ENCODE measurements at places on chromosomes 6 and 20.

DNA sequence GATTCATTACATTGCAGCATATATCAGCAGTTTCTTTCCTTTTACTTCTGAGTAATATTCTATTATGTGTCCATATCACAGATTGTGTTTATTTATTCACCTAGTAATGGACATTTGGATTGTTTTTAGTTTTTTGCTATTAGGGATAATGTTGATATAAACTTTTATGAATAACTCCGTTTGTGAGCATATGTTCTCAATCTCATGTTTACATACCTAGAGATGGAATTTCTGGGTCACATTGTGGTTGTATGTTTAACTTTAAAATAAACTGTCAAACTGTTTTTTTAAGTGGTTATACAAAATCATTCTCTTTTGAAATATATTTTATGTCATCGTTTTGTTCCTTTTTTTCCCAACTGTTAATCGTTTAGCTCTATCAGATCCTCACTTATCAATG lies 311.6 kb downstream of the MMUT start:
- DNase-seq, result no peak

GRCh38 chr6:138113588-138114210 lies 6.5 kb upstream of the PERP start:
- no peak for DNase-seq

GRCh38 chr6:33860706-33861474 lies 57.1 kb upstream of the MLN start:
- no peak for DNase-seq

DNA sequence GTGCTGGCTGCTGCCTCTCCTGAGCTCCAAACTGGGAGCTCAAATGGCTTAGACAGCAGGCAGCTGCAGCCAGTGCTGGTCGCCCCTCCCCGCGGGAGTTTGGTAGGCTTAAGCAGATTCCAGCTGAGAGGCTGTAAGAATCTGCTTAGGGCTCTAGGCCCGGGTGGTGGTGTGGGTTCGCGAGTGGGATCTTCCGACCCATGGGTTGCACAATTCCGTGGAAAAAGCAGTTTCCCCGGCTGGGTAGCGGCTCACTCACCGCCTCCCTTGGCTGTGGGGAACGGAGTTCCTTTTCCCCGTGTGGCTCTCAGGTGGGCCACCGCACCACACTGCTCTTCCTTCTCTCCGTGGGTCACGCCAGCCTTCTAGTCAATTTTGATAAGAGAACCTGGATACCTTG lies 232.5 kb downstream of the PKHD1 start:
- no peak for DNase-seq

DNA sequence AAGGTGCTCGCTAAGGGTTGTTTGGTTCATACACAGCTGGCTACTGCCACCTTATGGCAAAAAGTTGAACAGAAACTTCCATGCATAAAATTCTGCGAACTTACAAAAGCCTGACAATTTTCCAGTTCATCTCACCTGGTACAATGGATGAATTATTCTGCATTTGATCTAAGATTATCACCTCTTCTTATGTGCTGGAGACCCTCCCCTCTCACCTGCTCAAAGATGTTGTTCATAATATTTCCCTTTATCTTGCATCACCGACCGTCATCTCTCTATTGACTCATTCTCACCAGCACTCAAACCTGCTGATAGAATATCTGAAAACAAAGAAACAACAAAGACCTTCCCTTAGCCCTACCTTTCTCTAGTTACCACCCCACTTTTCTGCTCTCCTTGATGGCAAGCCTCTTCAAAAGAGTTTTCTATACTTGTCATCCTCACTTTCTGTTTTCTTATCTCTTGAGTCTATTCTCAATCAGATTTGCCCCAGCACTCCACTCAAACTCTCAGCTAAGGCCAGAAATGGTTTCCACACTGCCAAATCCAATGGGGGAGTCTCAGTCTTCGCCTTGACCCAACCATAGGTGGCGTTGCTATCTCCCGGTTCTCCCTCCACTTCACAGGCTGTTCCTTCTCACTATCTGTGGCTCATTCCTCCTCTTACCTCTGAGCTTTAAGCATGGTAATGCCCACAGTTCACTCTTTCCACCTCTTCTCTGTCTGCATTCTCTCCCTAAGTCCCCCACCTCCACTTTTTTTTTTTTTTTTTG lies 25.8 kb downstream of the SNRNP48 start:
- DNase-seq, result no peak

GRCh38 chr20:19876828-19877460 lies 118.9 kb downstream of the RIN2 start:
- DNase-seq, result no peak

DNA sequence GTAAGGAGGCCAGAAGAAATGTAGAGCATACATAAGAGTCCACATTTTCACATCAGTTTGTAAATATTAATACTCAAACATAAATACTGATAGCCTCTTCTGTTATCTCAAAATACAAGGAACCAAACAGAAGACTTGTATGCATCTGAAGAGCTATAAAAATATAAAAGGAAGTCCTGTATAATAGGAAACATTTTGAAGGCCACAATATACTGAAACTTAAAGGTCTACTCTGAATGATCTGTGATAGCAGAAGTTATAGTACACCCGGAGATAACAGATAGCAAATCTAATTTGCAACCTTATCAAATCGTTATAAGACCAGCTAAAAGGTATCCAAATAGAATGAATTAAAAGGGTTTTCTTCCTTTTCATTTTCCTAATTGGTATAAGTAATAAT lies 111.2 kb downstream of the HIVEP2 start:
- DNase-seq, result no peak

DNA sequence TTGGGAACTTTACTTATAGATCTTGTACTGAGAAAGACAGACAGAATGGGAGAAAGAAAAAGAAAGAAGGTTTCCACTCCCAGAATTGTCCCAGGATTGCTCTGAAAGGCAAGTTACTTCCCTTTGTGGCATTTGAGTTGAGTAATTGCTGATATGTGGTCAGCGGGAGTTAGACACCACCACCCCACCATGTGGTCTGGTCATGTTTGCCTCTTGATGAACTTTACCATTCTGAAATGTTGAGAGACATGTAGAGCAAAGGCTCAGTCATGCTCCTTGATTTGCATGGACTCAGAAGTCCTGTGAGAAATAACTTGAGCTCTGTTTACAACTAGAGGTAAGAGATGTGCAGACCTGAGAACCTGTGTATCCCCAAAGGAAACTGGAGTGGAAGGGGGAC lies 17.1 kb downstream of the TCF21 start:
- no peak for DNase-seq

- DNase-seq, result no peak
These were observed 26.8 kb downstream of the C6orf89 start for GRCh38 chr6:36912586-36912985.

GRCh38 chr20:42795111-42795695 lies 394.5 kb downstream of the PTPRT start:
- DNase-seq, result no peak

- no peak for DNase-seq
These were observed 509.3 kb downstream of the QKI start for GRCh38 chr6:163923658-163924411.

GRCh38 chr6:130394246-130394645 lies 28.4 kb downstream of the TMEM200A start:
- DNase-seq, result peak; percentile 69

DNA sequence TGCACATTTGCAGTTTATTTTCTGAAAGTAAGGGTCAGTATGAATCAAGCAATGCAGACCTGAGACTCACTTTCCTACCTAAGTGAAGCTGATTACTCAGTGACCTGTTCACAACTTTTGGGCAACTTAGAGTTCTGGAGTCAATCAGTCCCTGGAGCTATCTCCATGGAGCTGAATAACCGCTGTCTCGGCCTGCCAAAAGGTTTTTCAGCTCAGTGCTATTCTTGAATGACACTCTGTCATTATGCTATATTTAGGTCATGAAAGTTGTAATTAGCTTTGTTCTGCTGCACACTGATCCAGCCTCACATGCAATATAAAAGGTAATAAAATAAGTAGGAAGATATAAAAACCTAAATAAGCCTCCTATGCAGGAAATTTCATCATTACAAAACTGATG lies 356.0 kb downstream of the BMP2 start:
- no peak for DNase-seq

GRCh38 chr6:170152124-170152926 lies 138.6 kb downstream of the DLL1 start:
- peak; percentile 30 for DNase-seq

GRCh38 chr6:14647357-14647756 lies 529.8 kb downstream of the CD83 start:
- DNase-seq, result no peak

- no peak for DNase-seq
These were observed 265.1 kb upstream of the CDYL start for GRCh38 chr6:4510906-4511640.

- no peak for DNase-seq
These were observed 110.3 kb upstream of the BTBD3 start for GRCh38 chr20:11807054-11808048.

- DNase-seq, result no peak
These were observed 23.6 kb downstream of the RWDD2A start for GRCh38 chr6:83216806-83217205.

- no peak for DNase-seq
These were observed 33.1 kb upstream of the ASF1A start for GRCh38 chr6:118860880-118861279.

- DNase-seq, result no peak
These were observed 145.1 kb upstream of the PRDM1 start for GRCh38 chr6:105940990-105941389.

DNA sequence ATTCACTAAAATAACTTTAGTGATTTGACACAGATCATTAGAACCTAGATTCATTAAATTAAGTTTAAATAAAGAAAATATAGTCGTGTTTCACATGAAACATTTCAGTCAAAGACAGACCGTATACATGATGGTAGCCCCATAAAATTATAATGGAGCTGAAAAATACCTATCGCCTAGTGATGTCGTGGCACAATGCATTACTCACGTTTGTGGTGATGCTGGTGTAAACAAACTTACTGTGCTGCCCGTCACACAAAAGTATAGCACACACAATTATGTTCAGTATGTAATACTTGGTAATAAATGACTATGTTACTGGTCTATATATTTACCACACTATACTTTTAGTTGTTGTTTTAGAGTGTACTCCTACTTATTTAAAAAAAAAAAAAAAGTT lies 17.3 kb downstream of the DST start:
- DNase-seq, result no peak

GRCh38 chr20:58618351-58619076 lies 32.6 kb upstream of the STX16 start:
- DNase-seq, result no peak

DNA sequence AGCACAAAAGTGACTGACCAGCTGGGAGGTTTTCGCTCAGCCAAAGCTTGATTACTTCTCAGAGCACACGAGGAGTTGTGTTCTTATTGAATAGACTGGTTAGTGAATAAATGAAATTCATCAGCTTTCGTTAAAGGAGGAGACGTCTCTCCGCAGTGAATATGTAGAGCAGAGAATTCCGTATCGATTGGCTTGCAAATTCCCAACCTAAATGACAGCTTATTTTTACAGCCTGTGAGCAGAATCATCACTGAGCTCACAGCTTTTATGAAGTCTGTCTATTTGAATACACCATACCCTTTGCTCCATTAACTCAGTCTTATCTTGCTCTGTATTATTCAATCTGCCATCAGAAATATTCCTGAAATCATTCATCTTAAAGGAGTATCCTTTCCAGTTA lies 192.7 kb downstream of the SASH1 start:
- no peak for DNase-seq

GRCh38 chr6:41942067-41942851 lies 651 bp upstream of the CCND3 start:
- DNase-seq, result peak; percentile 54

GRCh38 chr6:108169464-108170331 lies 3.9 kb downstream of the NR2E1 start:
- no peak for DNase-seq

GRCh38 chr6:74439123-74439811 lies 743.3 kb downstream of the CD109 start:
- no peak for DNase-seq

GRCh38 chr20:53468587-53468986 lies 125.1 kb downstream of the ZNF217 start:
- no peak for DNase-seq

DNA sequence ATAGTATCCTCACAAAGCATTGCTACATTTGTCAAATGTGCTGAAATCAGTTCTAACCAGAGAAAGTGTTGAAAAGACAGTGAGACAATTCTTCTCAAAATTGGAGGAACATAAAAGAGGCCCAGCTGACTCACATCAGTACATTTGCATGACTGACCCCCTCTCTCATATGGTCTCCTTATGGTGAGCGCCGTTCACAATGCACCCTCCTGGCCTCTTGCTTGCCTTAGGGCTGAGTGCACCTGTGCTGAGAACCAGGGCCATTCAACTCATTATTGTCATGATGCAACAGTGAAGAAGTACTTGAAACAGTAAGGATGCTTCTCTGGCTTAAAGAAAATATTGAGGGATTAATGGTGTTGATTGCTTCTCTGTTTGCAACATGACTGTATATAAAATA lies 375.2 kb upstream of the AGPAT4 start:
- DNase-seq, result no peak

GRCh38 chr20:54110041-54110440 lies 39.6 kb upstream of the BCAS1 start:
- DNase-seq, result no peak

GRCh38 chr6:113495521-113495920 lies 361.6 kb upstream of the MARCKS start:
- DNase-seq, result no peak

DNA sequence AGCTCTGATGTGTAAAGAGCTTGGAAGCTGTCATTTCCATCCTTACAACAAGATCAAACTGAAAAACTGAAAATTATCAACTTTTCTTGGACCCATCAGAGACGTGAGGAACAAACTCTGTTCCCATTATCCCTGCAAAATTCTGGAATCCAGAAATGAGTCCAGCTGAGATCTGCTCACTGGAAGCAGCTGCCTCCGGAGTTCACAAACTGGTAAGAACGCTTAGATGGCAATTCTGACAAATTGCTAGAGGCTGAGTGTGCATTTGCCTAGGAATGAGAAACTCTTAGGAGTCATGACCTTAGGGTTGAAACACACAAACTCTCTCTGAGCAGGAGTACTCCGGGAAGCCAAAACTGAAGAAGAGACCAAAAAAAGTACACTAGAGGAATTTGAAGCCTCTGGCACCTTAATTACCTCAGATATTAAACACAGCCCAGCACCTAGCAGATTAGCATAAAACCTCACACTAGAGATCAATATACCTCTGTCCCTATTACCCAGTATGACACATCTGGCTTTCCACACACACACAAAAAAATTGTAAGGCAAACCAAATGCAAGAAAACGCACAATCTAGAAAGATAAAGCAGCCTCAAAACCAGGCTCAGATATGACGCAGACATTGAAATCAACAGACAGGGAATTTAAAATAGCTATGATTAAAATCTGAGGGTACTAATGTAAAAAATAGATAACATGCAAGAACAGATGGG lies 233.5 kb upstream of the SGK1 start:
- no peak for DNase-seq

GRCh38 chr6:42462474-42462972 lies 10.8 kb upstream of the TRERF1 start:
- no peak for DNase-seq

DNA sequence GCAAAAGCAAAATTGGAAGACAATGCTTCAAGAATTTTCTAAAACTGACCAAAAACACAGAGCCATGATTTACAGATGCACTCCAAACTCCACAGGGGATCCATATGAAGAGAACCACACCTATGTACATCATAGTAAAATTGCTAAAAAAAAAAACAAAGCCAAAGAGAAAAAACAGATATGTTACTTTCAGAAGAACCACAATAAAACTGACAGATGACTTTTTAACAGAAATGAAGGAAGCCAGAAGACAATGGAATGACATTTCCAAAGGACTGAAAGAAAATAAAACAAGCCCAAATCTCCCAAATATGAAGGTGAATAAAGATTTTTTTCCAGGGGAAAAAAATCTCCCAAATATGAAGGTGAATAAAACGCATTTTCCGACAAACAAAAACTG lies 17.5 kb downstream of the TRERF1 start:
- no peak for DNase-seq

GRCh38 chr6:74991573-74992332 lies 214.1 kb downstream of the COL12A1 start:
- DNase-seq, result no peak
